ENCODE measurements at places on chromosomes 5 and 9. TPM values are rescaled to one million over a fixed set of nuclear protein-coding genes. Genes with fewer than 3 reads are reported as not detected.

The CCNJL gene
- 6.3 TPM for total RNA-seq

The C1QTNF3 gene
- total RNA-seq, result 2.8 TPM

DNA sequence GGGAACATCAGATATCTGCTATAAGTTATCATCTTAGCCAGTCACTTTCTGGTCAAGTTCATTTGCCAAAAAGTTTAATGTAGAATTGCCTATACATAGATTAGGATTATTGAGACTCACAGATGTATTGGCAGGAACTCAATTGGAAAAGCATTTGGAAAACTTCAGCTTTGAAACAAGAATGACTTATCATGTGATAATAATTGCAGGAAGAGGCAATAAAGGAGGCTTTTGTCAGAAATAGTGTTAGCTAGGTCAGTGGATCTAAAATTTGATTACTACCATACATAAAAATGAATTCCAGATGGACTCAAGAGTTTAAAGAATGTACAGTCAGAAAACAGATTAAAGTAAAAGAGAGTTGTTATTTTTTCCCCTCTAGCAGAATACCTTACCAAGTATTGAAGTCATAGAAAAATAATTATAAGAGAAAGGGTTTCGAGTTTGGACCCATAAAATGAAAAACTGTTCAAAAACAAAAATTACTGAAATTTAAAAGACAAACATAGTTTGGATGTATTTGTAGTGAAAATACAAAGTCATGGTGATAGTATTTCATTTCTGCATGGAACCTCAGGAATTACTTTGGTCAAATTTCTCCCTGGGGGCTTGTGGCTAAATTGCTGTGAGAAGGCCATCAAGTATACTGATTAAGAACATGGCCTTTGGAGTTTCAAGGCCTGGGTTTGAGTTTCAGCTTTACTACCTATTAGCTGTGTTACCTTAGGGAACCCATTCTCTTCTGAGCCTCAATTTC lies 159.9 kb downstream of the TMEM38B start:
- DNase-seq, result no peak

DNA sequence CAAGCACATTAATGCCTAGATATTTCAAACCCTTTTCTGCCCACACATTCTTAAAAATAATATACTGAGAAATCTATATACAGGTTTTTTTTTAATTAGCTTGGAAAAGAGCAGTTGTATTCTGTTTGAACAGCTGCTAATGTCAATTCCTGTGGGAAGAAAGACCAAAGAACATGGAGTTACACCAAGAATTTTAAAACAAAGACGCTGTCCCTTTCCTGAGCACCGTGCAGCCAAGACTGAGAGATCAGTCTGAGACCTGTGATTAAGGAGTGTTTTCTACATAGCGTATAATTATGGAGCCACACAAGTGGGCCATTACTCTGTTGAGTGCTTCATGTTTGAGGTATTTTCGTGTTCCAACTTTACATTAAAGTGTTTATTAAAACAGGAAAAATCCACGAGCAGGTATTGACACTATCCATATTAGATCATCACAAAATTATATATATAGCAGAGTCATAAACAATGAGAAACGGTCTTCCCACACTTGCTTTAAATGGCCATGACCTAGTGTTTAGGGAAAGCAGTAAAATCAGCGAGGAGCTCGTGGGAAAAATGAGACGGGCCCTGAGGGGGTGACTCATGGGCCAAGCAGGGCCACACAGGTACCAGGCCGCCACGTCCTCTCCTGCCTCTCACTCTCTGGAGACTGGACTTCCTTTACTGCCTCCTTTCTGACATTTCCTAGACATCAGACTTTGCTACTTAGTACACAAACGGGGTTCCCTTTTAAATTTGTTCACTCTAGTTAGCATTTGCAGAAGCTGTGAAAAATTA lies 153.1 kb upstream of the OTULINL start:
- no peak for DNase-seq

DNA sequence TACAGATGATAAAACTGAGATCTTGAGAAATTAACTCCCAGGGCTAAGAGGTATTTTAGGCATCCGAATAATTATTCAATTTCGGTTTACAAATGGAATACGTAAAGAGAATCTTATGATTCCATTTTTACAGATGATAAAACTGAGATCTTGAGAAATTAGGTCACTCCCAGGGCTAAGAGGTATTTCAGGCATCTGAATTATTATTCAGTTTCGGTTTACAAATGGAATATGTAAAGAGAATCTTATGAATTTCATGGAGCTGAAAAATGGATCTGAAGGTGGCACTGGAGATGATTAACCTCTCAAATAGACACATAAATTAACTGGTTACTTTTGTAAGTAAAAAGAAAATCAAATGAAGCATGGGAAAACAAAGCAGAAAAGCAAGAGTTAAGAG lies 44.2 kb downstream of the FGF1 start:
- no peak for DNase-seq

DNA sequence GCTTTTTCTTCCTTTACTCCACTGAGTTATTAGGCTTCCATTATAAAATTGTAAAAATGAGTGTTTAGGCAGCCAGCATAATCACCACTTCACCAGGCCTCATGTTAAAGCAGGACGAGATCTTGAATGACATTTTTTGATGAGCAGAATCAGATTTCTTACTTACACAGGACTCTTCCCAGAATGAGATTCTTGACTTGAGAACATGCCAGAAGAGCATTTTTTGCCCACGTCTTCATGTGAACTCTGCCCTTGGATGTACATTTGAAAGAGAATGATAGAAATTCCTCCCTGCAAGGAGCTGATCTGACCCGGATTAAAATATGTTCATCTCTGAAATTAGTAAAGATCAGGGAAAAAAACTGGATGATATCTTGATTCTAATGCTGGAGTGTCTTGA lies 212.1 kb upstream of the ADRA1B start:
- no peak for DNase-seq

- no peak for DNase-seq
Observed at GRCh38 chr5:137607771-137608170, 108.6 kb upstream of the SPOCK1 start.
